ENCODE measurements at places on chromosomes 2 and 18.

- no peak for DNase-seq
Observed at GRCh38 chr18:76604935-76605240, 109.8 kb upstream of the ZNF516 start.

DNA sequence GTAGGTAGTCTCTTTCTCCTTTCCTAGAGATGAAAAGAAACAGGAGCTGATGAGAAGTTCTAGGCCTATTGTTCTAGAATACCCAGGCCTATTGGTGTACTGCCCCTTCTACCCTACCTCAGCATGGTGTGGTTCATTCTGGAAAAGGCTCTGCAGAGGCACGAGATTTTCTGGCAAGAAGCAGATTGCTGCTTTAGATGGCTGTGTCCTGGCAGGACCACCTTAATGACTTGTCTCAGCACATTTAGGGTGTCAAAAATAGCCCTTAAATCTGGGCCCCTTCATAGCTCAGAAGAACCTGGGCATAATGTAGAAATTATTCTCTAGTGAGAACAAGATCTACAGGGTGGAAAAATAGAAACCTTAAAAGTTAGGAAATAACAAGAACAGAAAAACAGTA, 87.9 kb downstream of the BCL2L11 start:
- no peak for DNase-seq

DNA sequence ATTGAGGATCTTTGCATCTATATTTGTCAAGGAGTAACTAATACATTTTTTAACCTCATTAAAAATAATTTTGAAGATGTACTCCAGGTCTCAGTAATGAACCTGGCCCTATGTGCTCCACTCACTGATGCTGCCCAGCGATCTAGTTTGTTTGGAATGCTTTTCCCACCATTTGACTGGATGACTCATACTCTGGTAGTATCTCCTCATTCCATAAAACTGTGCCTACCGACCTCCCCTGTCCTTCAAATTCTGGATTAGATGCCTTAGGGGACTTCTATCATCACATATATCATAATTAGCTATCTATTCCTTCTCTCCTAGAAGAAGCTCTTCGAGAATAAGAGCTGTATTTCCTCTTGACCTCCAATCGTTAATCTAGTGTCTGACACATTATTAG, 83.8 kb downstream of the FAM117B start:
- DNase-seq = no peak

- no peak for DNase-seq
Observed at GRCh38 chr2:53535234-53535840, 232.3 kb upstream of the CHAC2 start.

DNA sequence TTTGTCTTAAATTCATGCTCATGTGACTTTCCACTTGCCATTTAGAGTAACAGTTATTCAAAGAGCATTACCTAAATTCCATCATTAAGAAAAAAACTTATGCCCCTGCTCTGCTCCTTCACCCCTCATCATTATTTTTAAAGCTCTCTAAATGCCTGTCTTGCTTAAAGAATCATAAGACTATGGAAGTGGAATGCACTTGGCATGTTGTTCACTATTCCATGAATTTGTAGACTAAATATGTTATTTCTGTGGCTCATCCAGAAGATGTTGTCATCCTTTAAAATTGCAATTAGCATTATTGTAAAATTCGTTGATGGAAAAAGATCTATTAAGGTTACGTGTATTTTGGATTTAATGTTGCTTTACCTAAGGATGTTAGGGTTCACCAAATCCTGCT, 61.8 kb downstream of the FMNL2 start:
- DNase-seq = no peak

DNA sequence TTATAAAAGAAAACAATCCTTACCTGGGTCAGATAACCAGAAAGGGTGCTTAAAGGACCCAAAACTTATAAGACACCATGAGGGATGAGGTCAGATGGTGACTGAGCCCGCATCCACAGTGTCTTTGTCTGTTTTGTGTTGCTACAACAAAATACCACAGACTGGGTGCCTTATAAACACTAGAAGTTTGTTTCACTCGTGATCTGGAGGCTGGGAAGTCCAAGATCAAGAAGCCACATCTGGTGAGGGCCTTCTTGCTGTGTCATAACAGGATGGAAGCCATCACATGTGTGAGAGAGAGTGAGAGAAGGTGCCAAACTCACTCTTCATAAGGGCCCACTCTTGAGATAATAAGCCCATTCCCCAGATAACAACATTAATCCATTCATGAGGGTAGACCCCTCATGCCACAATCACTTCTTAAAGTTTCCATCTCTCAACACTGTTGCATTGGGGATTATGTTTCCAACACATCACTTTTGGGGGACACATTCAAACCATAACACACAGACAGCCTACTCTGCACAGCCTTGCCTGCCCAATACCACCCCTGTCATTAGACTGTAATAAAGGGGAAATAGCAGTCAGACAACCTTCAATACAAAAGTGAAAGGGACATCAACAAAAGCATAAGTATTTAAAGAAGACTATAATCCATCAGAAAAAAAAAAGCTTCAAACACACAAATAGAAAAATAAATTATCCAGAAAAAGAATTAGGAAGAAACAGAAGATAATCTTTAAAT, 249.8 kb downstream of the ANAPC1 start:
- peak; percentile 47 for DNase-seq

GRCh38 chr2:238096311-238097011, 3.7 kb upstream of the ESPNL start:
- DNase-seq = no peak
